PC-3 (cell line): ENCODE measurements at places on chromosomes 5 and 9. TPM values are rescaled to one million over a fixed set of nuclear protein-coding genes. Genes with fewer than 3 reads are reported as not detected.

GRCh38 chr9:114082017-114082762 is 4.1 kb upstream of the AMBP start:
- peak; percentile 88 for DNase-seq

The GCNT4 gene
- under 0.01 and 0.06 TPM in 2 replicates for total RNA-seq

The BAAT gene
- total RNA-seq, result 0.07 TPM in 1 of 2 replicates, not detected in the other

DNA sequence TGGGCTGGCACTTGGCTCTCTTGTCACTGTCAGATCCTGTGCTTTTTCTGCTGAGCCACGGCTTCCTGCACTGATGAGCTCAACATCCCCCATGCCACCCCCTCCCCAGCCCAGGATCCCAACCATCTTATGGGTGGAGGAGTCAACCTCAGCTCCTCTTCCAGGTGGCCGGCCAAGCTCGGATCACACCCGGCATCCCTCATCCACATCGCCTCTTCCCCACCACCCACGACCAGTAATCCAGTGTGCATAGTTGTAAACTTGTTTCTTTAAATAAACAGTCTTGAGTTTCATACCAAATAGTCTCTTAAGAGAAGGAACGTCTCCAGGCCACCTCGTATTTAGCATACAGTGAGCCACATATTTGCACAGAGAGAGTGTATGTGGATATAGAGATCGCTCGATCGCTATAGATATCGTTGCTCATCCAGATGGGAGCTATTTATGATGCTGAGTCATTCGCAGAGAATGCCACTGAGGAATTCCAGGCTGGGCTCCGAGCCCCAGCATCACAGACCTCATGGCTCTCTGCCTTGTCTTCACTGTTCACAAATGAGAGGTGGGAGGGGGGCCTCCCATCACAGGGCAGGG is 61.8 kb upstream of the CPLX2 start:
- peak; percentile 97 for DNase-seq

- peak; percentile 32 for DNase-seq
Observed at GRCh38 chr9:13717322-13718054, 438.0 kb upstream of the MPDZ start.

- no peak for DNase-seq
Observed at GRCh38 chr5:53071738-53072137, 37.8 kb downstream of the MOCS2 start.

The INSL6 gene
- total RNA-seq, result not detected in 2 replicates

DNA sequence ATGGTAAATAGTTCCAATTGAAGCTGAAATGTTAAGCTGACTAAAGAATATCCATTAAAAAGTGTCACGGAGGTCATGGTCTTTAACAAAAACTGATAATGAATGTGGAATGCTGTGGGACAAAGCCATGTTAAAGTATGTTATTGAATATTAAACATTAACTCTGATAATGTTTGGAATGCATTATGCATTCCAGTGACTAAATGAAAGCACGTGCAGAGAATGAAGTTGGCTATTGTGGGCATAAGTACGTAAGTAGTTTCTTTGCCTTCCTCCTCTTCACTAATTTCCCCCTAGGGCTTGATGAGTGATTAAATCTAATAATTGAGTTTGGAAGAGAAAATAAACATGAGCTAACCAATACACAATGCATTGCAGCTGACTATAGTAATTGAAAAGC is 640.4 kb upstream of the CDH10 start:
- DNase-seq, result no peak

GRCh38 chr5:155540000-155540595 is 526.5 kb downstream of the KIF4B start:
- DNase-seq, result no peak

The FOXD4L5 gene
- 0.04 TPM in 1 of 2 replicates, not detected in the other for total RNA-seq

DNA sequence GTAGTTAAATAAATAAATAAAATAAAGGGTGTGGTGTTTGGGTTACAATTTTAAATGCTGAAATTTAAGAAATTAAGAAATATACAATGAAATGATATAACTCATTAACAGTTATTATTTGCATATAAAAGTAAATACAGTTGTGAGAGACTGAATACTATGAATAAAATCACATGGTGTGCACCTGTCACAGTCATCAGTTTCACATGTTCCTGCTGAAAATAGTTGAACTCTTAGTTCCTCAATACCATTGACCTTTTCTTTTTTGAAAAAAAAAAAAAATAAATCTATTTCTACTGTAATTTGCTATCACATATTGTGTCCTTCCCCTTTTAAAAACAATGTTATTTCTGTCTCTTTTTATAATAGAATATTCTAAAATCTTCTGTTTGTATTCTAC is 130.9 kb upstream of the CHD1 start:
- DNase-seq, result no peak

DNA sequence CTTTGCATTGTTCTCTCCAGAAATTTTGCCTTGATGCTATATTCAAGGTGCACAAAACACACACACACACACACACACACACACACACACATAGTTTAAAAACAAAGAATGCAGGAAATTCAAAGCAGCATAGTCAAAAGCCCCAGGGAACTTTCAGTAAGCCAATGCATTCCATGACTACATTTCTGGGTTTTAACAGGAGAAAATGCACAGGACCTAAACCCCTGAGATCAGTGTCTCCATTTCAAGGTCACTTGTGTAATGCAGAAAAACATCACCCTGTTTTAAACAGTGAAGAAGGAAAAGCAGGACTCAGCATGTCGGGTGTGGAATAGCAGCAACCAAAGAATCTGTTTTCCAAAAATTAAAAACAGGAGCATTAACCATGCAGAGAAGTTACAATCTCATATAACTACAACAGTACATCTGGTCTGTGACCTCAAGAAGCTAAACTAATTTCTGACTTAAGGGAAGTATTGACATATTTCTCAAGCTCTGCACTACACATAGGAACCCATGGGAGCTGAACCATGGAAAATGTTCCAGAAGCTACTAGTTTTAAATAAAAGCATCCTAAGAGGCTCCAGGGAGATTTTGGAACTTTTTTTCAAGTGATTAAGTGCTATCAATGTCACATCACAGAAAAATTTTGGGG is 296.7 kb downstream of the HINT1 start:
- DNase-seq, result no peak

DNA sequence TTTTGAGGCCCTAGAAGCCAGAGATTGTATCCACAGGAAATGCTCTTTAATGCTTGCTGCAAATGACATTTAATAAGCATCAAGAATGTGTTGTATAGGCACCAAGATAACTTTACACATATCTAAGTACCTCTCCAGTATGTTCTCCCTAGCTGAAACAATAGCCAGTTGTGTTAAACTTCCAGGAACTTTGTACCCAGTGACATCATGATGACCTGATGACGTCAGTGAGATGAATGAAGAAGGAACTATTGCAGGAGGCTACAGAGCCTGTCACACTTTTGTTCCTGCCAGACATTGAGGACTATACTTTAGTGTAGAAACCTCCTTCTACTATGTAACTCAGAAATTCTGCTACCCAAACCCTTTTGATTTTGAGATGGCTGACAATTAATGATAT is 129.8 kb downstream of the CD180 start:
- DNase-seq, result no peak

The CFAP157 gene
- total RNA-seq, result not detected in 2 replicates

The SH2D3C gene
- 0.26 and 1.0 TPM in 2 replicates for total RNA-seq

DNA sequence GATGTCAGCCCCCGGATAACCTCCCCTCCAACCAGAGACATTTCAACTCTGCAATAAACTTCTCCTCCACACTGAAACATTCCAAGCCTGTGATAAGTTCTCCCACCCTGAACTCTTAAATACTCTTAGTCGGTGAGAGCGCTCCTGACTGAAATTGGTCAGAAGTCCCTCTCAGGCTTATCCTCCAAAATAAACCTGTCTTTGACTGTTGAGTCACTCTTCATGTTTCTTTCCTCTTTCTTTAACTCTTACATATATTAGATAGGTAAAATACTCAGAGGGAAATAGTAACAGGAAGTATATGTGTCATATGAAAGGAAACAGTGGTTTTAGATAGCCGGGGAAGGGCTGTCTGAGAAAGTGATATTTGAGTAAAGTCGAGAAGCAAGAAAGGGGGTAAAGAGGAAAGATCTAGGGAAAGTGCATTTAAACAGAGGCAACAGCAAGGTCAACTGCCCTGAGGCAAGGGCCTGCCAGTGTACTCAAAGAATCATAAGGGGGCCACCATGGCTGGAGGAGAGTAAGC is 11.0 kb upstream of the FAM81B start:
- DNase-seq, result no peak

The TMEM8B gene
- total RNA-seq, result 1.6 and 2.4 TPM in 2 replicates

DNA sequence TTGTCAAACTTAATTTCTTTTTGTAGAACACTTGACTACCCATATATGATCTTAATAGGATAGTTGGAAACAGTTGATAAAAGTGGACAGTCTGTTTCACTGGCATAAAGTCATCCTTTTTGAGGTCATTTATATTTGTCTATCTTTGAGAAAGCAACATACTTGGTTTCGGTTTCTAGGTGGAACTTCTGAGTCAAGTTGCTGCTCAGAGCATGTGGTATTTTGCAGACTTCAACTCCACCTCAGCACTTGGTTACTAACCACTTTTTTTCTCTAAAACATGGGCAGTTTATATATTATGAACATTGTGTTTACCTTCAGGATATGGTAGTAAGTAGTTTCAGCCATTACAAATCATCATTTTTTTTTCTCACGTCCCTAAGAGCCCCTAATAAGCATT is 1749.0 kb upstream of the C9orf72 start:
- no peak for DNase-seq

DNA sequence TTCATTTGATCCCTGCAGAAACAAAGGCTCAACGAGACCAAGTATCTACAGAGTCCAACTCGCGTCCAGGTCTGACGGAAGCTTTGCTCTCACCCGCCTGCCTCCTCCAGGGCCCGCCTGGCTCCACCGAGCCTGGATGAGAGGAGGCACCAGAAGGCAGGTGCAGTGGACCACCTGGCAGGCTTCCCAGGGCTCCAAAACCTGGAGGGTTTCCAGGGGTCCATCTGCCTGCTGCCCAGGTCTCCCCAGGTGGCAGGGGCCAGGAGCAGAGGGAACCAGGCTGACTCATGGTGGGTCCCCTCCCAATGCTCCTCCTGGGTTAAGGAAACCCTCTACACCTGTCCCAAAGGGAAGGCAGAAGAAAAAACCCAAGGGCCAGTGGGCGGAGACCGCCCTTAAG is 59.5 kb downstream of the VAV2 start:
- DNase-seq, result no peak
